ENCODE measurements at places on chromosomes 5 and 9. TPM values are rescaled to one million over a fixed set of nuclear protein-coding genes. Genes with fewer than 3 reads are reported as not detected.

DNA sequence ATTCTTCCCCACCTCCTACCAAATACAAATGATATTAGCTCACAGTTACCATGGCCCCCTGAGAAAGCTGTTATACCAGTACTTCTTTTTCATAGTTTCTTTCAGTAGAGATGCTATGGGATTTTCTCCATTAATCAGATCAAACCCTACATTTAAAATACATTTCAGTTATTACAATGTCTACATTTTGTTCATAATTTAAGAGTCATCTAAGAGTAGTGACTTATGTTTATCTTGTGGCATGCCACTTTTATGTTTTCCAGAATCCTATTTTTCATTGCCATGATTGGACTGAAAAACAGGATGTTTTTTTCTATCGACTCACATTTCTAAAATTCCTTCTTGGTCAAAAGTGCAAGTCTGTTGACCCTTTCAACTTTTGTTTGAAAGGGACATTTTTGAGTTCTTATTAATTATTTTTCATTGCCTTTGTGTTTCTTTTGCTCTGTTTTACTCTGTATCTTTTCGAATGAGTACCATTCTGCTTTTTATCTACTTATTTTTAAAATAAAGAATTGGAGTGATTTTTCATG is 77.4 kb upstream of the ANXA1 start:
- DNase-seq = no peak

DNA sequence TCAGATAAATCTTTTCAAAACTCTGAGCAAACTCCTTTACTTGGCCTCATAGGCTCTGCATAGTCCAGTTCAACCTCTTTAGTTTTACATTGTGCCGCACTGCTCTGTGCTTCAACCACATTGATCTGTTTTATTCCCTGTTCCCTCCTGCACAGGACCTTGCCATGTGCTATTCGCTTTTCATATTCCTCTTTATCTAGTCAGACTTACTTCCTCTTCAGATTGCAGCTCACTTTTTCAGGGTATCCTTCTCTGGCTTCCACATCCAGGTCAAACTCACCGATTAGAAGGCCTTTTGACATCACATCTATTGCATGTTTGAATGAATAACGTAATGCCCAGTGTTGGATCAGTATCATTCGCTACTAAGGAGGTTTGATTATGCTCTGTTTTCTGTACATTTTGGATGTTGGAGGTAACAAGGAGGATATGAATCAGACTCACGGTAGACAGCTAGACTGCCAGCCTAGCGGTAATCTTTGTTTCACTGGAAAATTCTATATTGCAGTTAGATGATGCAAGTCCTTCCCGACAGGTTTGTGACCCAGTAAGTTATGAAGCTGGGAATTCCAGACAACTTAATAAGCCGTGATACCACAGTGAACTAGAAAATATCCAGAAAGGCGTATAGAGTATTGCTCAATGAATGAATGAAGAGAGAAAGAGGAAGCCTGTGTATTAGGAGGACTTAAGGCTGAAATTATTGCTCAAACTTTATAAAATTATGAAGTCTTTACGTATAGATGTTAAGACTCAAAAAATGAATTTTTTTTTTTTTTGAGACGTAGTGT is 65.7 kb downstream of the IQGAP2 start:
- no peak for DNase-seq

GRCh38 chr5:38453921-38454320 is 102.5 kb downstream of the LIFR start:
- no peak for DNase-seq

The OGN gene
- 28.7 TPM for polyA plus RNA-seq

The GEMIN5 gene
- 21.8 TPM for polyA plus RNA-seq

The PTPRD gene
- polyA plus RNA-seq = 110 TPM

The TMEM215 gene
- 0.10 TPM for polyA plus RNA-seq

The TSSK1B gene
- polyA plus RNA-seq = not detected

The TRIM36 gene
- polyA plus RNA-seq = 2.3 TPM

The SLC6A3 gene
- 0.40 TPM for polyA plus RNA-seq
